T-helper 2 cell (primary cell): ENCODE measurements at places on chromosomes 6 and 20.

DNA sequence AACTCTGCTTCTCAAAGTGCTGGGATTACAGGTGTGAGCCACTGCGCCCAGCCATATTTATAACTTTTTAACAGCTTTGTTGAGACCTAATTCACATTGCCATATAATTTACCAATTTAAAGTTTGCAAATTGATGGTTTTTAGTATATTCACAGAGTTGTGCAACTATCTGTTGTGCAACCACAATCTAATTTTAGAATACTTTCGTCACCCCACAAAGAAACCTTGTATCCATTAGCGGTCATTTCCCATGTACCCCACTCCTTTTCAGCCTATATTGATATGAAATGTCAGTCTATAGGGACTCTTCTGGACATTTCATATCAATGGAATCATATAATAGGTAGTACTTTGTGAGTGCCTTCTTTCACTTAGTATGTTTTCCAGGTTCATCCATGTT lies 55.8 kb downstream of the FOXO3 start:
- no peak for DNase-seq

- DNase-seq, result no peak
Measured at GRCh38 chr20:44701858-44702256, 13.3 kb upstream of the CCN5 start.

GRCh38 chr6:76481101-76481500 lies 408.6 kb upstream of the IMPG1 start:
- no peak for DNase-seq

- peak; percentile 72 for DNase-seq
Measured at GRCh38 chr6:17714879-17715851, 8.4 kb upstream of the NUP153 start.

DNA sequence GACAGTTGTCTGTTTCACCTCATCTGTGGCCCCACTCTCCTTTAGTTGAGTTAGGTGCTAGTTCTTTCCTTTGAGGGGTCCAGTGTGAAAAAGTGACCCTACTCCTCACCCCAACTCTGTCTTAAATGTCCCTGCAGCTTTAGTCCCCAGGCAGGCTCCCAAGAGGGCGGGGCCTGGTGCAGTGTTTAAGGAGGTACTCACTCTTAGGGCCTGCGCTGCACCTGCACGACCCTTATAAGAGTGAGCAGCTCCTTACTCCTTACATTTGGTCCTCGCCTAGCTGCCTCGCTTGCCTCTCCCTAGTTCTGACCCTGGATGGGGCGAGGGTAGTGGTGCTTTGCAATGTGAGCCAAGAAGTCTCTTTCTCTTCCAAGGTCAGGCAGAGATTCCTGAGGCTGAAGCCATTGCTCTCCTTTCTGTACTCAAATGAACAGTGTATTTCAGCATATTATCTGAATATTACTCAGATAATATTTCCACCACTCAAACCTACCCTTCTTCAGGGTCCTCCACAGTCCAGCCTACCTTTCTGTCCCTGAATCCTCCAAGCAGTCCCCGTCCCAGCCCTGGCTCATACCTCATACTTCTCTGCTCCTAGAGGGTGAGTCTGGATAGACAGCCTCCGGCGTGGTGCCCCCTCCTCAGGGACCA lies 11.9 kb upstream of the VEGFA start:
- no peak for DNase-seq

GRCh38 chr6:54981276-54981609 lies 134.7 kb downstream of the FAM83B start:
- DNase-seq, result no peak

DNA sequence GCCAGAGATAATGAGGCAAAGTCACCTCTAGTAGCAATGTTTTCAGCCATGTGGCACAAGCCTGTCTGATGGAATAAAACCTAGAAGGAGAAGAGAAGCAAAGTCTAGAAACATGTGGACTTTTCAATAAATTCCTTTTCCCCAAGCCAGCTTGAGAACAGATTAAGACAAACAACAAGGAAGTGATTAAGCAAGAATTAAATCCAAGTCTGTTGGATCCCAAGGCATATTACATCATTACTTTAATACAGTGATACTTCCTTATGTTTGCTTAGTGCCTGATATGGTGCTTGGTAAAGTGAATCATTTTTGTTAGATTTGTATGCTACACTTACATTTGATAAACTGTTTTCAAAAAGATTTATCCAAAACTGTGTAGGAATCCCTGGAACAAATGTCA lies 260.3 kb upstream of the FAM83B start:
- DNase-seq, result no peak

DNA sequence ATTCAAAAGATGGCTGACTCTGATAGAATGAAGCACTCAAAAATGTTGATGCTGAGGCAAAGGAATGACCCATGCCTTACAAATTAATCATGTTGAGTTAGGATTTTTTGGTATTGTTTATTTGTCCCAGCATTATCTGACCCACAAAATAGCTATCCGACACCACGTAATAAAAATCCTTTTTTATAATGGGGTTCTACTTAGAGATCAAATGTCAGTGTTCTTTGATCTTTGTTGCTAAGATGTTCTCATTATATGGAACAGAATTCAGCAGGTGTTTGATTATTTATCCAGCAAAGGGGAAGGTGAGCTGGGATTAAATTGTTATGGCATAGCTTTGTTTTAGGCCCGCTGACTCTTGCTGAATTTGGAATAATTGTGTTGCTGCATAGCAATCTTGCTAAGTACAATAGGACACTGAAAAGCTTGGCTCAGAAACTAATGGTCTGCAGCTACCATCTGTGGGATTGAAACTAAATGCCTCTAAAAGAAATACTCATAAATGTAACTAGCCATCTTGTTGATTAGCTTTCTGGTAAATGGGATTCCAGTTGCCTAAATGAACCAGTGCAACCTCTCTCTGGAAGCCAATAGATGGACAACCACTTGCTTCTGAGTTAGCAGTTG lies 180.2 kb upstream of the HDAC2 start:
- no peak for DNase-seq

DNA sequence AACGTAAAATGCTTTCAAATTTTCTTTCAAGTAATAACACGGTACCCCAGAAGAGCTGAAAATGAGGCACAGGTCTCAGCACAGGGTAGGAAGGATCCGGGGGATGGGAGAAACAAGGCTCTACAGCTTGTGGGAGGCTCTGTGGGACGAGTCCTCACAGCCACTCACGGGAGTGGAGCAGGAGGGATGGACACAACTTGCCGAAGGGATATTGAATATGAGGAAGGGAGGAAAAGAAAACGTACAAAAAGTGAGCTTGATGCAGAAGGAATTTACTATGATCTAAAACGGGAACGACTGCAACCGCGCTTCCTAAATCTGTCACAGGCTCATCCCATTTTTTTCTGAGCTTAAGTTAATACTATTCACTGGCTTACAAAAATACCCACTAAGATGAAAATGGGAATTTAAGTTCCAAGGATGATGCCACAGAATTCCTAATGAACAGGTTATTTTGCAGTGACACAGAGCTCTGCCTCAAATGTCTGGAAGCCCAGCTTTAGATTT lies 72.9 kb downstream of the FYN start:
- DNase-seq, result no peak

- no peak for DNase-seq
Measured at GRCh38 chr6:142732790-142733189, 212.2 kb downstream of the HIVEP2 start.

DNA sequence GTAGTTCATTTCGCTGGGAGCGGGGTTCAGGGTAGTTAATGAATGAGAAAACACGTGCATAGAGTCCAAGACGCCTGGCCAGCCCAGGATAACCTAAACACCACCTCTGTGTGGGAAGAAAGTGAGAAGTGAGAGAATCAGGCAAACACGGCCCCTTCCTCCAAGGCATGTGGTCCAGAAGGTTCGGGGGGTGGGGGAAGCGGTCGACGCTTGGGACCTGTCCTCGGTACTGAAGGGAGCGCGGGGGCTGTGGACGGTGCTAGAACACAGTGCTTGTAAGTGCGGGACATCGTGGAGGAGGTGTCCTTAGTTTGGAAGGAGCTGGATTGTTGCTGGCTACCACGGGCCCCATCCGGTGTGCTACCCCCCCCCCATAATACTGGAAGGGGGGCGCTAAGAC lies 1.7 kb upstream of the VSTM2L start:
- DNase-seq, result no peak

- DNase-seq, result no peak
Measured at GRCh38 chr6:77361018-77361417, 102.3 kb downstream of the HTR1B start.

DNA sequence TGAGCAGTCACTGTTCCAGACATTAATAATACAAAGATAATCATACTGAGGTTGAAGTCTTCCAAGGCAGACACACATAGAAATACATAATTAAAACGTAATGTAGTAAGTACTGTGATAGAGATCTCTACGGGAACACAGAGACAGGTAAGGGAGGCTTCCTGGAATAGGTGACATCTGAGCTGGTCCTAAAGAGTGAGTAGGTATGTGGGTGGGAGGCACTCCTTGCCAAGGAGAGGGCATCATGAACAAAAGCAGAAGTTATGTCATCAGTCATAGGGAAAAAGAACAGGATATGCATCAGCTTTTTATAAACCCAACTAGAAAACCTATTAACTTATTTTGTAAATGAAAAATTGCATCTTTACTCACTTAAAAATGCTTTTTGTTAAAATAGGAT lies 110.0 kb downstream of the MAP7 start:
- DNase-seq, result no peak

- DNase-seq, result peak; percentile 81
Measured at GRCh38 chr6:89297695-89298351, 17.3 kb downstream of the GABRR2 start.

- no peak for DNase-seq
Measured at GRCh38 chr6:123016431-123017103, 20.5 kb downstream of the CLVS2 start.

DNA sequence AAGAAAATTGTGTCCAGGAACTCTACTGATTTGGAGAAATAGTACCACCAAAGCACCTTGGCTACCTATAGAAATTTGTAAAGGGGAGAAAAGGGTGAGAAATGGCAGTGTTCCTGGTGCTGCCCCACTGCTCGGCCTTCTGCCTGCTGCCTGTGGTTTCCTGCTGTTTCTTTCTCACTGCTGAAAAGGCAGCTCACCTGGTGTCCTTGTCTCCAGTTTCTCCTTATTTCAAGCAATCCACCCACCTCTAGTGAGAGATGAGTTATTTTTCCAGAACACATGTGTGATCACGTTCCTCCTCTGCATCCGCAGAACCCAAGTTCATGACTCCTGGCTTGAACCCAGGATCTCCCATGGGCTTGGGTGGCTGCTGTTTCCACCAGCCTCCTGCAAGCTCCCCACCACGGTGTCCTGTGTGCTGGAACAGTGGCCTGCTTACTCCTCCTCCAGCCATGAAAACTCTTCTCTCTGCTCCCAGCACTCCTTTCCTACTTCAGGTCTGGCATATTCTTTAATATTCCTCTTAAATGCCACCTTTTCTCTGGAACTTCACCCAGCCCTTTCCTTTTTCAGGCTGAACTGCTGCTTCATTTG lies 48.9 kb downstream of the ELOVL2 start:
- no peak for DNase-seq

DNA sequence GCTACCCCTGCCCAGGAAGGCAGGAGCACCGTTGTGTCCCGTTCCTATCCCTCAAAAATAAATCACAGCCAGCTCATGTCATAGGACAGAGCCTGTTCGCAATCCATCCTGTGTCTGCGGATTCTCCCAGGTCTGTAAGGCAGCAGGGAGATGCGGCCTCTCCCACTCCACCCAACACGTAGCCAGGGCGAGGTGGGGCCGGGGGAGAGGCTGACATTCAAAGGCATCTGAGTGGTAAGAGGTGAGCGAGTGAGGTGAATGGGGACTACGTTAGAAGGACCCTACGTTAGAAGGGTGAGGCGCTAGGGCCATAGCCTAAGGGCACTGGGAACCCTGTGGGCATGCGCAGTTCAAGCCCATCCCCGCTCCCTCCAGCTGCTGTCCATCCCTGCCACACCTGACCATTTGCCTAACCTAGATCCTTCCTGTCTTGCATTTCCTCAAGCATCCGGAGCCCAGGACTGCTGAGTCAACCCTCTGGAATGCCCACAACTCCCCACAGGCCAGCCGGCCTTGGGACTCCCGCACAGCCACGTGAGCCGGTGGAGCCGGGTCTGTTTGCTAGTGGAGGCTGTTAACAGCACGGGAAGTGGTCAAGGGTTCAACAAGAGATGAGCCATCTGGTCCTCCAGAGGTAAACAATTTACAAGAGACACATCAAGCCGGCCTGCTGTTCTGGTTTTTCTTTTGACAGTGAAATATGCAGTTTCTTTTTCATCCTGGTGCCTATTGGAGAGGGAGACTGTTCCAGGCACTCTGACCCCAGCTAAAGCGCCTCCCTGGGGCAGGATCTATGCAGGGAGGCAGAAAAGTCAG lies 45.9 kb downstream of the RIPOR3 start:
- DNase-seq, result no peak
